ENCODE measurements at places on chromosomes 5 and 9.

DNA sequence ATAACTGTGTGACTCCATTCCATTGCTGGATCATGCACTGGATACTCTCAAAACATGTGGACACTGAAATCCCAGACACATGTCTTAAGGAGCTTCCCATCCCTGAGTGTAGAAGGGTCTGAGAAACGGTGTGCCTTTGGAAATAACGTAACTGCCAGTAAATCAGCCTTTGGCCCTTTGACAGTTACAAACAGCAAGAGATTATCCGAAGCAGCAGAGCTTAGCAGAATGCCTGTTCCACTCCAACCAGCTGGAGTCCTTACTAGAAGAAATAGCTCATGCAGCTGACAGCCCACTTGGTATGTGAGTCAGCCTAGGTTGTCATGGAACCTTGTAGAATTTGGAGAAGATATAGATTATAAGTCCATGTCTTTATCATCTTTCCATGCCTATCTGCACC lies 7.0 kb downstream of the TMEM252 start:
- DNase-seq = no peak

DNA sequence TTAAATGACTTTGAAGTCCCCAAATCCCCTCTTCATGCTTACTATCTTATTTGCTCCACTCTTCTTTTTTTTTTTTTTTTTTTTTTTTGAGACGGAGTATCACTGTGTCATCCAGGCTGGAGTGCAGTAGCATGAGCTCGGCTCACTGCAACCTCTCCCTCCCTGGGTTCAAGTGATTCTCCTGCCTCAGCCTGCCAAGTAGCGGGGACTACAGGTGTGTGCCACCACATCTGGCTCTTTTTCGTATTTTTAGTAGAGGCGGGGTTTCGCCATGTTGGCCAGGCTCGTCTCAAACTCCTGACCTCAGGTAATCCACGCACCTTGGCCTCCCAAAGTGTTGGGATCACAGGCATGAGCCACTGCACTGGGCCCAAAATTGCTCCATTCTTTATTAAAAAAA lies 51.0 kb downstream of the ST8SIA4 start:
- DNase-seq = no peak

- peak; percentile 22 for DNase-seq
Measured at GRCh38 chr9:70060883-70061507, 17.3 kb downstream of the MAMDC2 start.

GRCh38 chr9:132237481-132237880 lies 75.6 kb downstream of the NTNG2 start:
- DNase-seq = no peak

GRCh38 chr5:45385321-45386058 lies 310.7 kb downstream of the HCN1 start:
- no peak for DNase-seq

- no peak for DNase-seq
Measured at GRCh38 chr9:126228111-126228780, 98.4 kb upstream of the MVB12B start.

- DNase-seq = no peak
Measured at GRCh38 chr5:112799661-112800060, 61.4 kb upstream of the SRP19 start.

DNA sequence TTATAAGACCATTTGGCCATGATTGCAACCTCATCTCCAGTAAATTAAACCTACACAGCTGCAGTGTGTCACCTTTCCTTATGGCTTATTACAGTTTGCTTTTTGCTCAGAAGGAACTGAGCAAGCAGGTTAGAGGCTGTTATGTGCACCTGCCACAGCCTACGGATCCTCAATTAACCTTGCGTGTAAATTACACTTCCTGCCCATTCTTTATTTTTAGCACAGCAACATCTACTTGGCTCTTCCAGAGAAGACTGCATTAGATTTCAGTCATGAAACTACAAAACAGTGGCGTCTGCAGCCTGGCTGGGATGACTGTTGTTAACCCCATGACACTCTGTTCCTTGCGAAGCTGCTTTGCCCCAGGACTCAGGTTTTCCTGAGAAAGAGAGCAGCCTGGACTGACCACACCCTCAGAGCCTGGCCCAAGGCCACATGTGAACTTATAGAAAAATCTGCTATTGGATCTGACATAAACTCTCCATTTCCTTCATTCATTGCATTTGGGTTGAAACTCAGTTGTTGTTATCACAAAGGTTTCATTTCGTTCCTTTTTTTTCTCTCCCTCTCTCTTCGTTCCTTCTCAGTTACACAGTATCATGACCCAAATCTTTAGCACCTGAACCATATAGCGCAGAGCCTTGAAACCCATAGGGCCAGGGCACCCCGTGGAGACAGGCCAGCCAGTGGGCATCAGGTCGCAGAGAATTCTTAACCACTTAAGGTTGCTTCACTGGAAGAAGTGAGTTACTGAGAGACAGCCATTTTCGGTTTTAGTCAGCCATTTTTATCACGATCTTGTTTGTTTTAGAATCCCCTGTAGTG lies 138.6 kb downstream of the PALM2AKAP2 start:
- DNase-seq = no peak

GRCh38 chr5:108193021-108193795 lies 188.7 kb downstream of the FBXL17 start:
- no peak for DNase-seq

DNA sequence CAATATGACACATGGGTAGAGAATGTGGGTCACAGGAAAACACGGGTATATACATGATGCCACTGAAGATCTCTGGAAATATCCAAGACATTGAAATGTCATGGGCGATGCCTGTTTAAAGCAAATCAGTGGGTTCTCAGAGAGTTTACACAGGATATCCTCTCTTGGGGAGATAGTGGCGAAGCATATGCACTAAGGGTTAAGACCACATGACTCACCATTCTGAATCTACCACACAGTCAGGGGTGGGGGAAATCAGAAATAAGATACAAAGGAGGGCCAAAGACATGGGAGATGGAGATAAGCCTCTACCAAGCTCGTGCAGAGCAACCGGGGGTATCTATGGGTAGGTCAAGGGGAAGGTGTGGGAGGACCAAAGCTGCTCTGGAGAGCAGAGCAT lies 58.8 kb downstream of the SH3PXD2B start:
- DNase-seq = no peak

DNA sequence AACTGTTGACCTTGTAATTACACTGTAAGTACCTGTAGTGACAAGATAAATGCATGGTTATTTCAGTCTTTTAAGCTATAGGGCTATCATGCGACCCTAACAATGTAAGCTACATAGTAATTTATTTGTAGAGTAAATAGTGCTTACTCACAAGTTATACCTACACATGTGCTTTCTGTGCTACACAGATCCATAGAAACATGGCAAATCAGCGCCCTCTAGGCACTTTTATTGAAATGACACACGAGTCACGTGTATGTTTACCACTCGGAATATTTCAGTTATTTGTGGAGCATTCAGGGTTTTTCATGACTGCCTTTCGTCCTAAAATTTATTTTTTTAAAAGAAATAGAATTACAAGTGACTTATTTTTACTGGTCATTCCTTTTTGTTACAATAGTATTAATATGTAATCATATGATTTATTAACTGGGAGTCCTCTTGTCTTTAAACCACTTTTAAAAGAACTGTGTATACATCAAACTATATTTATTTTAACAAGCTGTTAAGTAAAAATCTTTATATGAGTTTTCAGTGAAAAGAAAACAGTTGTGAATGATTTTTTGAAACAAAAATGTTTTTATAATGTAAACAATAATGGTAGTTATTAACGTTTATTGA lies 1242.3 kb upstream of the WWC1 start:
- peak; percentile 55 for DNase-seq

GRCh38 chr5:150791536-150791935 lies 13.0 kb downstream of the SMIM3 start:
- no peak for DNase-seq

DNA sequence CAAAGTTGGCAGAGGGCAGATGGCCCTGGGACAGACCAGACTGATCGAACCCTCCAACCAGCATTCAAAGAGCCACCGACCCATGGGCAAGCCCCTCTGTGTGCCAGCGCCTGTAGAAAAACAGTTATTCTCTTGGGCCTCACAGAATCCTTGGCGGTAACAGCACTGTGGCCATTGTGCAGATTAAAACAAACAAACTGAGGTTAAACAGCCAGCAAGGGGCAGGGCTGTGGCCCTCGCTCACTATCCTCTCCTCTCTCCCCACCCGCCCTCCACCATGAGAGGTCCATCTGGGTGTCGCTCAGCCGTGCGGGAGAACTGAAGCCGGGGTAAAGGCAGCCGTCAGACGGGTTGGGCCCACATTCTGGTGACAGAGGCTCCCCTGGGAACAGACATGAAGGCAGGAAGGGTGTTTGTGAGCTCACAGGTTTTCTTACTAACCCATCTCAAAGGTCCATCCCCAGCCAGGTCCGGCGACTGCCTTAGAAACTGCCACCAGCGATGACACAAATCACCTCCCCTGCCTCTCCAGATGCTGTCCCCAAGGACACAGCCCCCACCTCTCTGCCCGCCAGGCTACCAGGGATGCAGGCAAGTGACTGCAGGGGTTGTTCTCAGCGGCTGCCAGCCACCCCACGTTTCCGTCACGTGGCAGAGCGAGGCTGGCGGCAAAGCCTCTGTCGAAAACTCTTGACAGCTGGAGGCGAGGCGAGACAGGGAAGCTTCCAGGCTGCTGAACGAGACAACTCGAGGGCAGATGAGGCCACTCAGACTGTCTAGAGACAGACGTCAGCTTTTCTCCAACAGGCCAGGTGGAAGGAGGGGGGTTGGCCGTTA lies 75.8 kb upstream of the SARDH start:
- DNase-seq = no peak

GRCh38 chr5:159678657-159679392 lies 237.5 kb upstream of the ADRA1B start:
- no peak for DNase-seq

DNA sequence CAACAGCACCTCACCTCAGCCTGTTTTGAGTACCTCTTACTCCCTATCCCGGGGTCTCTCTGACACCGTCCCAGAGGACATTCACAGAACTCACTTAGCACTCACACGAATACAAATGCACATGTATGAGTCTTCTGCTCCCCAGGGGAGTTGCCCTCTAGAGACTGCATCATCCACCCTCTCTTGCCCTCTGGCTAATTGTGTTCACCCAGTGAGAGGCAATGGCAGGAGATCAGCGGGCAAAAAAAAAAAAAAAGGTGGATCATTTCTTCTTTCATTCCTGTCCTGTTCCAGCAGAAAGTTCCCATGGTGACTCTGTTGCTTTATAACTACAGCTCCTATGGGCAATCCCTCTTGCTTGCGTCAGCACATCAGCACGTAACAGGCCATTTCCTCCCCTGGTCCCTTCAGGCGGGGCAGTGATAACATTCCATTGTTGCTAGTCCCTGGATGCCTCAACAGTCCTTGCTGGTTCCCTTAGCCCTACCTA lies 23.5 kb upstream of the SNX2 start:
- DNase-seq = no peak

DNA sequence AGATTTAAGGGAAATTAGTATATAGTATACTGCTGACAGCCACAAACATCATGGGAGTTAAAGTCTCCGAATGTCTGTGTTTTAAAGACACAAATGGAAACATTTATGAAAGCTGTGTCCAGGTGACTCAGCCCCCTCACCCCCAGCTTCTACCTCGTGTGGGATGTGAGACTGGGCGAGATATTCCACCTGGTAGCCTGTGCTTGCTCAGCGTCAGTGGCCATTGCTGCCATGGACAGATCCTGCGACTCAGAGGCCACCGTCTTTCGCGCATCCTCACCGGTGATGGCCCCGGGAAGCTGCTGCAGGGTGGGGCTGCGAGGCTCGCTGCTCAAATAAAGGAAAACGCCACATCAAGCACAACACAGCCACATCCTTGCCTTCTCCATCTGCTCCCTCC lies 31.2 kb upstream of the EXOC3 start:
- DNase-seq = no peak

DNA sequence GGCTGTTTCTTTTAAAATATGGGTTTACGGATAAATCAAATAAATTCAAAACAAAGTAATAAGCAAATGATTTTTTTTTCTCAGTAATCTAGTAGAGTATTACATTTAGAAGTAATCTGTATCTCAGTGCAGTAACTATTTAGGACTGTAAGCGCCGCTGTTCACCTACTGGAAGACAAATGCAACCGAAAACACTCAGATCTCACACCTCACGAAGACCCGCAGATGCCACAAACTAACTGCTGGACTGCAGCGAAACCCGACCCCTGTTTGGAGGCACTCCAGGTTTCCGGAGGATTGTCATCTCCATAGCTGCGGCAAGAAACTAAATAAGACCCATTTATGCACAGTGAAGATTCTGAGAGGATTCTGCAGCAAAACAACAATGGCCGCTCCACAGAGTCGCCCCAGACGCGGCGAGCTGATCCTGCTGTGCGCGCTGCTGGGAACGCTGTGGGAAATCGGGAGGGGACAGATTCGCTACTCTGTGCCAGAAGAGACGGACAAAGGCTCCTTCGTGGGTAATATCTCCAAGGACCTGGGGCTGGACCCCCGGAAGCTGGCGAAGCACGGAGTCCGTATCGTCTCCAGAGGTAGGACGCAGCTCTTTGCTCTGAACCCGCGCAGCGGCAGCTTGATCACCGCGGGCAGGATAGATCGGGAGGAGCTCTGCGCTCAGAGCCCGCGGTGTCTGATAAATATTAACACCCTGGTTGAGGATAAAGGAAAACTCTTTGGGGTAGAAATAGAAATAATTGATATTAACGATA lies at the start of gene PCDHGA8:
Gene PCDHGA8 (plus strand): TSS at position 205 of the 770 bp plus-strand sequence. CDS start 181 bp downstream, at position 386.
- DNase-seq = no peak

- peak; percentile 4 for DNase-seq
Measured at GRCh38 chr9:18362901-18363685, 110.9 kb upstream of the ADAMTSL1 start.

DNA sequence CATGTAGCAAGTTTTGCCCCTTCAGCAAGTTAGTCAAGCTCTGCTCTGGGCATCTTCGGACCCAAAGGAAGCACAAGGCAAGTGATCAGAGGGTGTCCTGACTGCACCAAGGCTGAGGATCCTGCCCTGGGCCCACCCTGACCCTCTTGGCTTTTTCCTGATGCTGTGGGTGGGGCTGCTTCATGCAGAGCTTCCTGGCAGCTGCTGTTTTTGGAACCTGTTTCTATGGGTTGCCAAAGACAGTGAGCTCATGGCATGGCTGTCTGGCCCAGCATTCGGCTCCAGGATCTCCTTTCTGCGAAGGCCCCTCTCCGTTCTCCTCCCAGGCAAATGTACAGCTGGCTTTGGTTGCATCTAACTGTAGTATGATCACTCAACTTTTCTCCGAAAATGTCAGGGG lies 497.9 kb downstream of the ARHGEF28 start:
- no peak for DNase-seq

DNA sequence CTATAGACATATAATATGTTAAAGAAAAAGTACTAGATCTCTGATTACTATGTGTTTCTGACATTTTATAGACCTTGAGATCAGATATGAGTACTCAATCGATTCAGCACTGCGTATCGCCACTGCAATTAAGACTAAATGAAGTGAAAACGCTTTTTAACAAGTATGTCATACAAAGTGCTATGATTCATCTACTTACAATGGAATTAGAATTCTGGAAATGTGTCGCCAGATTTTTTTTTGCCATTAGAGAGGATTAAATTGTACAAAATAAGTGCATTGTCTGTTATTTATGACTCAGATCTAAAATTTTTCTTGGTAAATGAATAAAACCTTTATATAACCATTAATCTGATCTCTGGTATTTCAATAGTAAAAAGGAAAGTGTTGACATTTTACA lies 20.0 kb upstream of the AGGF1 start:
- DNase-seq = no peak
